ENCODE measurements at places on chromosomes 16 and 17.

DNA sequence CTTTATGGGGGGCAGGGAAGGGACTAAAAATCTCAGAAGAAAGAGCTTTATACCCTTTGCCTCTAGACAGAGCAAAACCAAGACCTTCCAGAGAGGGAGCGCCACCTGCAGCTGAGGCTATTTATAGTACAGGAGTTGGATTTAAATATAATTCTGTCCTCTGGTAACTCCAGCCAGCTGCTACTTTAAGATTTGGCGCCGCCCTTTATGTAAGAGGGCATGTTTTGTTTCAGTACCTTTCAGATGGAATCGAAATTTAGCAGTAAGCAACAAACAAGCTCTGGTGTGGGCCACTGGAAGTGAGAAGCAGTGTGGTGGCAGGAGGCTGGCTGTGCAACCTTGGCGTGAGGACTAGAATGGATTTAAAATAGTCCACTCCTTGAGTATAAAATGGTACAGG, 5.2 kb upstream of the GUCY2D start:
- peak; percentile 31 for DNase-seq

DNA sequence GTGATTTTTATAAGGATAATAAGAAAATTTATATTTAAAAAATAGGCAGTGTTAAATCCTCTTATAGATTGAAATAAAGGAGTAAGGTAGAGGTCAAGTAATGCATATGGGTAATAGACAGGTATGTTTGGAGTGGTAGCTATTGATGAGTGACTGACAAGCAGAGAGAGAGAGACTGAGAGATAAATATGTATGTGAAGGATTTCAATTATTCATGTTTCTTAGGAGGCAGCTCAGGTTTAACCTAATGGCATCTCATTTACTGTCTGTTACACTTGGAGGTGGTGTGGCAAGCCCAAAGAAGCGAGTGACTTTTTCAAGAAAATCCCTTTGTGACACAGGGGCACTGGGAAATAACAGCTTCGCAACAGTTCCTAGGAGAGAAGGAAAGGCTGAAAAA, 120.2 kb downstream of the KIF2B start:
- no peak for DNase-seq

- DNase-seq, result peak; percentile 33
These were observed 23.0 kb upstream of the NSRP1 start for GRCh38 chr17:30093463-30094147.

DNA sequence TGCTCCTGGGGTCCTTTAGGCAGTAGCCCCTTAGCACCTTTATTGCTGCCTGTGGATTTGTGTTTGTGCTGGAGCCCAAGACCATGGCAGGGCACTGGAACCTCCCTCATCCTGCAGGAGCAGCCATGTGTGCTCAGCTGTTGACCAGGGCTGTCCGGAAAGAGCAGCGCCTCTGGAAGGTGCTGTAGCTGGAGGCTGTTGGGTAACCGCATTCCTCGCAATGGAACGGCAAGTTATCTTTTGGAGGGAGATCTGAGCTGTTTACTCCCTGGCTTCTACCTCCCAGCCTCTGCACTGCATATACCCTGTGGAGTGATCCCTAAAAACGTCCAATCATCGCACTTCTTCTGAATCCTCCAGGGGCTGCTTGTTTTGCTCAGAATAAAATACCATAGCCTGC, 291.0 kb downstream of the SNX29 start:
- no peak for DNase-seq

DNA sequence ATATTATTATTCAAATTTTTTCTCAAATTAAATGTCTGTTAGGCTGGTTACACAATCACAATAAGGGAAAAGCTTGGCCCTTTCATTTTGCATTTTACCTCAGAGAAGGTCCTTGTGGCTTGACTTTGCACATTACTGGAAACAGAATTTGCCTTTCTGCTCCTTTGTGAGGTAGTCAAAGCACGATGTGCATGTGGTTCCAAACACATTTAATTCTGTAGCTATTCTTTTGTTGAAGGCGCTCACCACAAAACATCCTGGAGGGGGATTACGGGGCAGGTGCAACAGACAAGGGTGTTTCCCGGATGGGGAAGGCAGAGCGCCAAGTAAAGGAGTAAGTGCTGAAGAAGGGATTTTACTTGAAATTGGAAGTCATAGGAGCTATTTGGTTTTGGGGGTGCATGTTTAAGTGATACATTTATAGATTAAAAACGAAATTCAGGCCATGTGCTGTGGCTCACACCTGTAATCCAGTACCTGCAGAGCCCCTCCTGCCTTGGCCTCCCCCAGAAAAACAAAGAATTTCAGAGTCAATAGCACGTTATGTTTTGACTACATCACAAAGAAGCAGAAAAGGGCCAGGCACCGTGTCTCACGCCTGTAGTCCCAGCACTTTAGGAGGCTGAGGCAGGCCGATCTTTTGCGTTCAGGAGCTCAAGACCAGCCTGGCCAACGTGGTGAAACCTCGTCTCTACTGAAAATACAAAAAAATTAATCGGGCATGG, 31.2 kb upstream of the TENT4B start:
- peak; percentile 10 for DNase-seq

DNA sequence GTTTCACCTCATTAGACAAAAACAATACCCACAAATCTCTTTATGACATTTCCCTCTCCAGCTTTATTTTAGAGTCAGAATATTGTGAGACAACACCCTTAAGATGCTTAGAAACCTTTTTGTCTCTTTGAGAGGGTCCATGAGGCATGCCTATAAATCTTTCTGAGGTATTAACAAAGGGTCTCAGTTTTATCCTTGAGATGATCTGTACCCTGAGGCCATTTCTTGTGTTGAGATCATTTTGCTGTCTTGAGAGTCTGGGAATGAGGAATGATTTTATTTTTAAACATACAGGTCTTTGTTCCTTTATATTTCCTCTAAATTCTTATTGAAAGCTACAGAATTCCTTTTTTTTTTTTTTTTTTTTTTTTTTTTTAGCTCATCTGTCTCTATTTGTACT, 179.7 kb upstream of the HS3ST4 start:
- no peak for DNase-seq

DNA sequence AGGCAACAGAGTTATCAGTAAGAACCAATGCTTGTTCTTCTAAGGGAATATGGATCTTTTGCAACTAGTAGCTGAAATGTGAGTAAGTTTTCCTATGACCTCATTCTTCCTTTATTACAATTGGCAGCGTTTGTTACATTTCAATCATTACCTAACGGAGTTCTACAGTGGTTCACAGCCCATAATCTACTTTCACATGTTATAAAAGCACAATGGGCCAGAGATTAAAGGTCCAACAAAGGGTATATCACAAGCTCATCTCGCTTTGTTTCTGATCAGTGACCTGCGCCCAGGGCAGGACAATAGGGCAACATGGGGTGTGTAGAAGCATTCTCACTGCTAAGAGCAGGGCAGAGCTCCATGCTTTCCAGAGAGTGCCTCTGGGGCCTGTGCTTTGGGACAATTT, 279.9 kb upstream of the DYNLRB2 start:
- no peak for DNase-seq

DNA sequence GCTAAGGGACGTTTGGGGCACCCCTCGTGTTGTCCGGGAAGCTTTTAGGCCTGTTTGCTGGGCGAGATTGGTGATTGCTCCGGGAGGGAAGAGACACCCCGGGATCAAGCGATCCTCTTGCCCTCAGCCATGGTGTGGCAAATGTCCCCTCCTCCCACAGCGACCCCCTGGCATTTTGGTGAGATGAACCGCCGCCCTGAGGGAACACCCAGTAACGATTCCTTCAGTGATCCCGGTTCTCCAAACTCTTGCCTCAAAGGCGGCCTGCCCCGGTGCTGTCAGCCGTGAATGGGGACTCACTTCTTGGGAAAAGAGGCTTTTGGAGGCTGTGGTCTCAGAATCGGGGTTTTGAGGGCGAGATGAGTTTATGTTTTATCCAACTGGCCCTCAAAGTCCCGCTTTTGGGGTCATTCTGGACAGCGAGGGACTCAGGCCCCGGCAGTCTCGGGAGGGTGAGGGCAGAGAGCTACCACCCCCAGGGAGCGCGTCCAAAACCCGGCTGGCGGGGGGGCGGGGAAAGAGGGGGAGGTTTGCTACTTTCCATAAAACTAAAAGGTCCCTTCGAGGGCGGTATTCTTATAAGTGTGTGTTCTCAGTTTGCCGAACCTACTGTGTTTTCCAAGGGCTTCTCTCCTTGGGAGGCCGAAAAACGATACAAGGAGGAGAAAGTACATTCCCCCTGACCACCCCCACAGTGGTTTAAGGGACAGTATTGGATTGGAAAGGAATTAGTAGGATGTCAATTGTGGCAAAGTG, 232.7 kb downstream of the MRTFB start:
- no peak for DNase-seq

- DNase-seq, result no peak
These were observed 19.4 kb downstream of the C1QTNF1 start for GRCh38 chr17:79043191-79043930.

- DNase-seq, result no peak
These were observed 20.1 kb upstream of the IRF8 start for GRCh38 chr16:85878875-85879274.

Data from activated naive CD4-positive, alpha-beta T cell treated with Interleukin-2 at 50 U/mL for 16 hours (primary cell).